NCI-H2029 (cell line): ENCODE measurements at places on chromosomes 11 and 22.

DNA sequence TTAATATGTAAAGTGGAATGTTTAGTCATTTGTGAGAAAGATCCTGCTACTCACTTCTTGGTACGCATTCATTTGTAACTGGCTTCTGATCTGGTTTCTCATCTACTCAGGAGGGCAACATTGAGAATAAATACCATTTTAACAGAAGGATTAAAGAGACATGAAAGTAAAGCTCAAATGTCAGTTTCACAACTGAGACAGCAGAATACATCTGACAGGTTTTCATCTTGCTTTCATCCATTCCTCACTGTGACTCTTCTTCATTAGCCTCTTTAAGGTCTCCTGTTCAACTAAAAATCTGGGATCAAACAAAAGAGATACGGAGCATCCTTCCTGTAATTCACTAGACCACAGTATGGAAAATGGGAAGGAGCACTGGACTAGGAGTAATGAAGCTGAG lies 31.4 kb upstream of the CCDC89 start:
- no peak for DNase-seq

GRCh38 chr22:24217384-24217783 lies 27.5 kb downstream of the GGT5 start:
- DNase-seq, result no peak

GRCh38 chr22:19656541-19657251 lies 57.6 kb upstream of the SEPTIN5 start:
- no peak for DNase-seq

- DNase-seq, result no peak
Observed at GRCh38 chr11:36251823-36252222, 37.4 kb downstream of the COMMD9 start.

GRCh38 chr11:128695539-128696221 lies 1.8 kb downstream of the FLI1 start:
- DNase-seq, result no peak
